ENCODE measurements at places on chromosomes 2 and 18.

DNA sequence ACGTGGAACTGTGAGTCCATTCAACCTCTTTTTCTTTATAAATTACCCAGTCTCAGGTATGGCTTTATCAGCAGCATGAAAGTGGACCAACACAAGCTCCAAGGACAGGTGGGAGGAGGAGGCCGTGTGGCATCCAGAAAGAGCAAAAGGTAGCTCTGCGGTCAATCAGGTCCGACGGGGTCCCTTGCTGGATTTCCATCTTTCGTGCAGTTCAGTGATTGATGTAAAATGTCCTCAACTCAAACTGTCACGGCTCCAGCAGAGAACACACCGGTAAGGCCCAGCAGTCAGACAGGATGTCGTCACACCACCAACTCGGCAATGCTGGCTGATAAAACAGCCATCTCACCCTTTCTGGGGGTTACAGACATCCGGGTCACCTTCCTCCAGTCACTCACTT lies 123.3 kb downstream of the PXDN start:
- no peak for DNase-seq

DNA sequence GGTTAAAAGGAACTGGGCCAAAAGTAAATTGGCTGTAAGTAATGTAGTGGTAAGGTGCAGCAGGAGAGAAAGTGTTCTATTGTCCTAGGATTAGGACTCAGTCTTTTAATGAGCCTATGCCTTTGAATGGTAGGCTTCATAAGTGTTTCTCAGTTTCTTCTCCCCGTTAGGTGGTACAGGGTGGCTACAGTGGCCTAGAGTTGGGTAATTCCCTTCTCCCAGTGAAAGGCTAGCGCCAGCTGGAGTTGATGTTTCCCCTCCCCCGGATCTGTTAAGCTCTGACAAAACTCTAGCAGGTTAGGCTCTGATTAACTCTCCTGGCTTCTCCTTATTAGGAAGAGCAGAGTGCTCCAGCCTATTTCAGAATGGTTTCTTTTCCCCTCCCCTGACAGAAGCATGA lies 127.7 kb downstream of the DNAH6 start:
- DNase-seq, result no peak

DNA sequence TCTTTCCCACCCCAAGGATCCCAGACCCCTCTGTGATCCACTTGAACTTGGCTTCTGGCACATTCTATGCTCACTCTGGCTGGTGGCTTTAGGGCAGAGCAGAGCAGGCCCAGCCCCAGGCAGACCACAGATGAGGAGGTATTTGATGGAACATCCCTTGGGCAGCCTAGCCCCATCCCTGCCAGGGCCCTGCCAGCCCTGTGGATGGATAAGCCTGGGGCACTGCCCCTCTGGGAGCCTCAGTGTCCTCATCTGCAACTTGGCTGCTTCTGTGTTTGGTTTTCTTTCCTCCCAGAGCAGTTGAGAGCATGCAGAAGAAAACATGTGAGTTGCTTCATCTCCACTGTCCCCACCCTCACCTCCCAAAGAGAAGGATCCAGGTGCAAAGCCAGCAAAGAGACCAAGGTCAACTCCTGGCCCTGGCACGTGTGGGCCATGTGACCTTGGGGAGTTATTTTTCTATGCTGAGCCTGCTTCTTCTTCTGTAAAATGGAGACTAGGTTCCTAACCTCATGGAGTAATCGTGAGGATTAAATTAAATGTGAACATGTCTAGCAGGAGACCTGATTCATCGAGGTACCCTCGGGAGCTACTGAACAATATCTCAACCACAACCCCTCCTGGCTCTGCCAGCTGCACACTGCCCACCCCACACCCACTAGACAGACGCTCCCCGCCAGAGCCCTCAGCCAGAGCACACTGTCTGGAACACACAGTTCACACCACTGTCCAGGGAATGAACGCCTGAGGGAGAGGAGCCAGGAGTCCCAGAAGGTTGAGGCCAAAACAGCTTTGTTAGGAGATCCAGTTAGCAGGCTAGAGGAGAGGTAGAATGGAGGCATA lies 14.6 kb upstream of the TNS1 start:
- no peak for DNase-seq

GRCh38 chr2:119753041-119753929 lies 6.4 kb upstream of the PTPN4 start:
- peak; percentile 25 for DNase-seq

DNA sequence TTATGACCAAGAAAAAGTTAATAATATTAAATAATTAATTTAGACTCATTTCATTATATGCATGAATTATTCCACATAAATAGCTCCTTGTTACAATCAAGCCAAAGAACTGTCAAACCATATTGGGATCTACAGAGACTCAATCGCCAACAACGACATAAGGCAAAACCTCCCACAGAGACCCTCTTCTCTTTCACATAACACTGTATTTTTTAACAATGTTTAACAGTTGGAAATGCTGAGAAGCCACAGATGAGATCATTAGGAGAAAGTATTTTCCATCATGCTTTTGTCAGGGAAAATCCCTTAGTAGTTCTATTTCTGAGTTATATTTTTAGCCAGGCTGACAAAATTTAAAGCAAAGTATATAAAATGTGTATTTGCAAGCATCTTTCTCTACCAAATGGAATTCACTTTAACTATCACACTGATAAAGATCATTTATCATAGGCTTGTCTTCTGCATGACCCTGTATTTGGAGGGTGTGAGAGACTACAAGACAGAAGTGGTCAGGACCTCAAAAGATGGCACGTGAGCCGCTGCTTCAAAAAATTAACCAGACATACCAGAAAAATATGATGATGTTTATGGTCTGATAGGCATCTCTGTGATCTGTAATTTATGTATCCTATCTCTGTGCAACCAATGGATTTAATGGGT lies 383.8 kb downstream of the NRXN1 start:
- no peak for DNase-seq

All from stimulated activated CD4-positive, alpha-beta T cell treated with anti-CD3 and anti-CD28 coated beads, Interleukin-2, amount 100 ng/mL, for 24 hours (primary cell).